ENCODE measurements at places on chromosomes 5 and 9. TPM values are rescaled to one million over a fixed set of nuclear protein-coding genes. Genes with fewer than 3 reads are reported as not detected.

The CFAP77 gene
- not detected for polyA plus RNA-seq

DNA sequence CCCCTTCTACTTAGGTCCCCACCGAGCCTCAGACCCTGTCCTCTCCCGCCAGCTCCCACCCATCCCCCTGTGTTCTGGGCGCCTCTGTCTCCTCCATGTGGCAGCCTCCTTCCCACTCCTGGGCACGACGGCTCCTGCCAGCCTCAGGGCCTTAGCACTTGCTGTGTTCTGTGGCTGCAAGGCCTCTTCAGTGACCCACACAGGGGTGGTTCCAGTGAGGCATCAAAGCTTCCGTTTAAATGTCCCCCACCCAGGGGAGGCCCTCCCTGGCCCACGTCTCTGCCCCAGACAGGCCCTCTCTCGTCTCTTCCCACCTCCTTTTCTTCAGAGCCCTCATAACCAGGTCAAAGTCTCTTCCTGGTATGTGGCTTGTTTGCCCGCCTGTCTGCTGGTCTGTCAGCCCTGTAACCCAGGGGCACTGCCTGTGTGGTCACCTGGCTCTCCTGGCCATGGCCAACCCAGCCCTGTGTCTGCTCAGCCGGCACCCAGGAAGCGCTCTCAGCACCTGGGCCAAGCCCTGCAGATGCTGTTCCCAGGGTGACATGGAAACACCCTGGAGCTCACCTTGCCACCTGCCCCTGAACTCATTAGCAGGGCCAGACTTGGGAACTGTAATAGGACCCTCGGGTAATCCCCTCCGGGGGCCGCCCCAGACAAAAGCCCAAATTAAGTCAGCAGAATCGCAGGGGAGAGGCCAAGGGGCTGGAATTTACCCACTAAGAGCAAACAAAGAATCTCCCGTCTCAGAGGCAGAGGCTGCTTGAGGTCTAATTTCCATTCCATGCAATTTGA lies 33.7 kb downstream of the LHX3 start:
- no peak for DNase-seq

DNA sequence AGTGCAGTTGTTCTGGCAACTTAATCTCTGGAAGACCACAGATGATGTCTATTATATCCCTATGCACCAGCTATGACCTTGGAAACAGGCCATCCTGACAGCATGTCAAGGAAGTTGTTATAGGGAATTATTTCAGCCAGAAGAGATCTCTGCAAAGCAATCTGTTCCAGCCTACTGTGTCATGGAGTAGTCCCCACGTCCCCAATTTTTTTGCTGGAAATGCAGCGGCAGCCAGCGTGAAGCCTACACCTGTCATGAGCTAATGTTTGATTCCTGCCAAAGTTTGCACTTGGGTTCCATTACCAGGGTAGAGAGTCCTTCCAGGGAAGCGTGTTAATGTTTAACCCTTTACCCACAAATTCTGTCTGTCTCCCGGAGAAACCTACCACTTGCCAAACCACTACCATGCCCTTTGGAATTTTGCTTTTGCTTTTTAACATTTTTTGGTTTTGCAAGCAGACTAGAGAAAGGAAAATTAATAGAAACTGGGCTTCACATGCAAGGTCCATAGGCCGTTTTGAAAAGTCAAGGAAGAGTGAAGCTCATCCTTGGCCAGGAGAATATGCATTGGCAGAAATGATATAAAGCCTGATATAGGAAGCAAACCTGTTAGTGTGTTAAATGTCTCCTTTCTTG lies 174.9 kb upstream of the SPRY4 start:
- no peak for DNase-seq

DNA sequence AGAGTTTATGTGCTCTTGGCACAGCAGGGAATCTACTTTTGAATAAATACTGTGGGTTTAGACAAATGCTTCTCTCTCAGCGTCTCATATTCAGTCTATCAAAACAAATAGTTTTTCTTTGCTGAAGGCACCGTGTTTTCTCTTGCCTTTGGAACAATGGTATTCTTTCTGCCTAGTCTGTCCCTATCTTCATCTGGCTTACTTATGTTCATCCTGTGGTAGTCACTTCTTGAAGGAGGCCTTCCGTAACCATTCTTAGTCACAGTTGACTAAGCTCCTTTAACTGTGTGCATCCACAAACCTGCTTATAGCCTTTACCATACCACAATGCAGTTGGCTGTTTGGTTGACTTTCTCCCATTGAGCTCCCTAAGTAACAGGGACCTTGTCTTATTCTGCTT lies 45.9 kb downstream of the LARP1 start:
- no peak for DNase-seq

GRCh38 chr9:31996331-31996730 lies 388.1 kb upstream of the ACO1 start:
- DNase-seq, result no peak

- no peak for DNase-seq
Measured at GRCh38 chr9:83385317-83385716, 152.9 kb downstream of the FRMD3 start.

- DNase-seq, result no peak
Measured at GRCh38 chr5:88690409-88691229, 192.4 kb downstream of the MEF2C start.

DNA sequence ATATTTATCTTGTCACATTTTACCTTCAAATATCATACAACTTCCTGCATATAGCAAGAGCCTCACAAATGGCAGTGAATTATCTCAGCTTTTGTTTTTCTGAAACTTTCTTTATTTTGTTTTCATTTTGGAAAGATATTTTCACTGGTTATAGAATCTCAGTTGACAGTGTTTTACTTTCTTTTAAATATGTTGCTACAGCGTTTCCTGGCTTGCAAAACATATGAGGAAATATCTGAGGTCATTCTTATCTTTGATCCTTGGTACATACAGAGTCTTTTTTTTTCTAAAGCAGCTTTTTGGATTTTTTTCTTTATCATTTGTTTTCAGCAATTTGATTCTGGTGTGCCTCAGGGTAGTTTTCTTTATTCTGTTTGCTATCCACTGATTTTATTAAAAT lies 77.6 kb upstream of the CEP78 start:
- no peak for DNase-seq

DNA sequence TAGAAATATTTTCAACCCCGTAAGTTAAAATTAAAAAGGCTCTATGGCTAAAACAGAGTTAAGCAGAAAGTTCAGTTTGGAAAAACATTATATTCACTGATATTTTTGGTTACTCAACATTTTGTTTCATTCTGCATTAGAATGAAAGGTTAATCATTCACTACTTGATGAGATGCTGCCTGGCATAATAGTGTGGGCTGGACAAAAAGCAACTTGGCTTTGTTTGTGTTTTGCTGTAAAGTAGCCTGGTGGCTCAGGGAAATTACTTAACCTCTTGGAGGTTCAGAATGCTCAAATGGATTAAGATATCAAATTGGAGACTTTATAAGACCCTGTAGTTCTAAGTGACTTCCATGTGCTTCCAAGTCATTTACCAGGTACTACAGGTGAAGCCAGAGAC lies 367.4 kb upstream of the TRPC7 start:
- no peak for DNase-seq

- no peak for DNase-seq
Measured at GRCh38 chr5:56819060-56819881, 3.9 kb downstream of the MAP3K1 start.

Data from BJ (cell line).